ENCODE measurements at places on chromosomes 4 and X.

DNA sequence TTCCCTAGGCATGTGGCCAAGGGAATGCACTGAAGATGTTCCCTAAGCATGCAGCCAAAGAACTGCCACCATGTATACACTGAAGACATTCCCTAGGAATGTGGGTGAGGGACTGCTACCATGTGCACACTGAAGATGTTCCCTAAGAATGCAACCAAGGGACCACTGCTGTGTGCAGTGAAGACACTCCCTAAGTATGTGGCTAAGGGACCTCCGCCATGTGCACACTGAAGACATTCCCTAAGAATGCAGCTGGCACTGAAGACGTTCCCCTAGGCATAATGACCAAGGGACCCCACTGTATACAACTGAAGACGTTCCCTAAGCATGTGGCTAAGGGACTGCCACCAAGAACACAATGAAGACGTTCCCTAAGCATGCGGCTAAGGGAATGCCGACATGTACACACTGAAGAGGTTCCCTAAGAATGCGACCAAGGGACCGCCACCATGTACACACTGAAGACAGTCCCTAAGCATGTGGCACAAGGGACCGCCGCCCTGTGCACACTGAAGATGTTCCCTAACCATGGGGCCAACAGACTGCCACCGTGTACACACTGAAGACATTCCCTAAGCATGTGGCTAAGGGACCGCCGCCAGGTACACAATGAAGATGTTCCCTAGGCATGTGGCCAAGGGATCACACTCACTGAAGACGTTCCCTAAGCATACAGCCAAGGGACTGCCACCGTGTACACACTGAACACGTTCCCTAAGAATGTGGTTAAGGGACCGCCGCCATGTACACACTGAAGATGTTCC lies 25.6 kb downstream of the DHRSX start:
- DNase-seq, result no peak

DNA sequence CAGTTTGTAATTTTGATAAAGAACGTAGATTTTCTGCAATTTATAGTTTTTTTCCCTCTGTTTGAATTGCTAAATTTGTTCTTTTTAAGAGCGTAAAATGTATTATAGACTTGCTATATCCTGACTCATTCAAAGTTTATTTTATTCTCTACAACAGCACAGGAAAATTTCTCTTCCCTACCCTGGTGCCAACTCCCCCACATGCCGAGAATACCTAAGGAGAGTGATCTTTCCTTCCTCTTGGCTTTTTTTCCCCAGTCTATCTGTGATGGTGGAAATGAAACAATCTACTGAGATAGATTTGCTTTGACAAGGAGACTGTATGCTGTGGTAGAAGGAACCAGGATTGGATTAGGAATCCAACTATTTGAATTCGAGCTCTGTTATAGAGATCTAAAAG lies 271.6 kb downstream of the TLL1 start:
- DNase-seq, result no peak

- DNase-seq, result no peak
Measured at GRCh38 chr4:134777606-134778005, 576.0 kb upstream of the PABPC4L start.

DNA sequence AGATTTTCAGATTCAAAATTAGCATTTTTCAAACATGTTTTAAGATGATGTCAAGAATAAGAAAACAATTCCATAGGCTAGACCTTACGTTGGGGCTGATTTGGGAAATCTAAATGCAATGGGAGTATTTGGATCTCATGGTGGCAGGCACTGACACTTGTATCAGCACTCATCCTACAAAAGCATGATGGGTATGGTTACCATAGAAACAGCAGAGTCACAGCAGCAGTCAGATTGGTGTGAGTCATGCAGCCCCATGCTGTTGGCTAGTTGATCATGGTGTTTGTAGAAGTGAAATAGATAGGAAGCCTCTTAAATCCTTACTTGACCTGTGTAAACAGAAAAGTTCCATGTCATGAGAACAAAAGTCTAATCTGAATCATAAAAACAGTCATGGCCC lies 1637.3 kb upstream of the PABPC4L start:
- DNase-seq, result peak; percentile 1

DNA sequence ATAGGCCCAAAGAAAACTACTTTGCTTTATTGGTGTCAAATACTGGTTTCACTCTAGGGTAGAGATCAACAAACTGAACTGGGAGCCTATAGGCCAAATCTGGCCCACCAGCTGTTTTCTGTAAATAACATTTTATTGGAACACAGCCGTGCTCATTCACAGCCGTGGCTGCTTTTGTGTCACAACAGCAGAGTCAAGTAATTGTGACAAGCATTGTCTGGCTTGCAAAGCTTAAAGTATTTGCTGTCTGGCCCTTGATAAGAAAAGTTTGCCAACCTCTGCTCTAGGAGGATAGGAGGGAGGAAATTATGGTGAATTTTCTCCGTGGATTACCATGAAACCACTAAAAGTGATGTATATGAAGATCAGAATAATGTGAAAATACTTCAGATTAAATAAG lies 53.4 kb downstream of the GPAT3 start:
- no peak for DNase-seq
